ENCODE measurements at places on chromosomes 13 and 19. TPM values are rescaled to one million over a fixed set of nuclear protein-coding genes. Genes with fewer than 3 reads are reported as not detected.

RASIP1 gene
- total RNA-seq, result 154 TPM

DNA sequence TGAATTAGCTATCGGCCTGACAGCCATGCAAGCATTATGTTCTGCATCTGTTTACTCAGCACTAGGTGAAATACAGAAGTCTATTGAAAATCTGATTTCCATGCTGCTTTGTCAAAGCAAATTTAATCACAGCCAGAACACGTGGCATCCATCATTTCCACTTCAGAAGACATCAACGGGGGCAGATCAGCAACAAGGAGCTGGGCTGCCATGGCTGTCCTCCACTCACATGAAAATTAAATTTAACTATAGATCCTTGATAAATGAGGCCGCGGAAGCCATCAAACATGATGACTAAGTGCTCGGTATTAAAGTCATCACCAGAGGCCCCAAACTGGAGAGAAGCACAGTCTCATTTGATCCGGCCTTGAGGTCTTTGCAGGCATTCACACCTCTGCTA, 443.5 kb downstream of the HS6ST3 start:
- DNase-seq, result no peak

CEACAM16 gene
- total RNA-seq, result not detected

IQCN gene
- under 0.01 TPM for total RNA-seq

DNA sequence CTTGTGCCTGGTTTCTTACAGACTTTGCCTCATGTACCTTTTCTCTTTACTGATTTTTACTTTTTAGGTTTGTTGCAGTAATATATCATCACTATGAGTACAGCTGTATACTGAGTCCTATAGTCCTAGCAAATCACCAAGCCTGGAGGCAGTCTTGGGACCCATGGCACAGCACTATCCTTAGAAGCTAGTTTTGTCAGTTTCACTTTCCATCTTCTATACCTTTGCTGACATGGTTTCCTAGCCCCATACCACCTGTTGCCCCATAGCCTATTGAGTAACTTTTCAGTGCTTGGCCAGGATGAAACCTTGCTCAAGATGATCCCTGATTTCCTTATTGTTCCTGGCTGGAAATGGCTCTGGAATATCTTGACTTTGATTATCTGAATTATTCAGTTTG, 826.4 kb downstream of the GPC5 start:
- DNase-seq, result no peak

FOXO1 gene
- total RNA-seq, result 35.4 TPM

DNA sequence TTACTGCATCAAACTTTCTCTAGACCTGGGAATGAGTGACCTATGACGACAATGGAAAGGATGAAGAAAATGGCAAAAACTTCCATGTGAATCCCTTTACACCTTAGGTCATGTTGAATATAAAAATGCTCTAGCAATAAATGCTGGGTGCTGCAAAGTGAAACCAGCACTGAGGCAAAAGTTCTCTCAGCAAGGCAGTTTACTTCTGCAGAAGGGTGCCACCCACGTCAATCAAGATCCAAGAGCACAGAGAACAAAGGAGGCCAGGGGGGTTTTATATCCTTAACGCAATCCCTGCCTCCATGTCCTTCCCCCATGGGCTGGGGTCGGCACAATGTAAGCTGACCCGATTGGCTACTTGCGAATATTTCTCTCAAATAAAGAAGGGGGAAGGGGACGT, 38.7 kb downstream of the ZNF333 start:
- DNase-seq, result no peak

GRCh38 chr13:110699148-110700145, 6.5 kb downstream of the CARS2 start:
- peak; percentile 53 for DNase-seq

FBN3 gene
- not detected for total RNA-seq

DNA sequence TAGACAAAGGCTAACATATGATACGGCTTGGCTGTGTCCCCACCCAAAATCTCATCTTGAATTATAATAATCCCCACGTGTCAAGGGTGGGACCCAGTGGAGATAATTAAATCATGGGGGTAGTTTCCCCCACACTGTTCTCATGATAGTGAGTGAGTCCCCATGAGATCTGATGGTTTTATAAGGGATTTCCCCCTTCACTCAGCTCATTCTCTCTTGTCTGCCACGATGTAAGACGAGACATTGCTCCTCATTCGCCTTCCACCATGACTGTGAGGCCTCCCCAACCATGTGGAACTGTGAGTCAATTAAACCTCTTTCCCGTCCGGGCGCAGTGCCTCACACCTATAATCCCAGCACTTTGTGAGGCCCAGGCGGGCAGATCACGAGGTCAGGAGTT, 143.5 kb downstream of the RXFP2 start:
- DNase-seq, result no peak

GRCh38 chr19:313988-314815, 23.0 kb upstream of the PLPP2 start:
- no peak for DNase-seq

GRCh38 chr13:98687319-98687718, 65.2 kb downstream of the SLC15A1 start:
- DNase-seq, result no peak

GRCh38 chr19:12111943-12112637, 28.1 kb downstream of the ZNF20 start:
- no peak for DNase-seq

DNA sequence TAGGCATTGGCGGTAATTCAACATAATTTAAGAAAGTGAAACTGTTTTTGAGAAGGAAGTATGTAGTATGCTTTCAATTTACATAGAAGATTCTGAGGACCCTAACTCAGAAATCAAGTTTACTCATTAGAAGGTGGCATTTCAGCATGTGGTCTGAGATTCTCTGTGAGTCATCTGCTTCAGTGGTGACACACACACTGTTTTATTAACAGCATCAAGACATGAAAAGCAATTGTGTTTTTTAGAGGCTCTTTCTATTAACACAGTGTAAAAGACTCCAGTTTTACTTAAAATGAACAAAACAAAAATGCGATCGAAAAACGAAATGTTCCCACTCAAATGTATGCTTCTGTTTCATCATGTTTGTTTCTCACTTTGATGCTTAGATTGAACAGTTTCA, 802.1 kb upstream of the SLITRK6 start:
- no peak for DNase-seq

GRCh38 chr19:7417671-7418324, 69.1 kb downstream of the ARHGEF18 start:
- DNase-seq, result peak; percentile 26

TUBA3C gene
- not detected for total RNA-seq

AMER2 gene
- not detected for total RNA-seq

ATG4D gene
- 9.5 TPM for total RNA-seq

PPP1R15A gene
- 59.6 TPM for total RNA-seq

- peak; percentile 79 for DNase-seq
Measured at GRCh38 chr13:26529441-26529840, 28.0 kb upstream of the WASF3 start.

CNFN gene
- total RNA-seq, result not detected

C19orf81 gene
- total RNA-seq, result not detected

GRCh38 chr13:99979453-99980200, 2.0 kb upstream of the ZIC2 start:
- DNase-seq, result no peak

GRCh38 chr13:27259831-27260230, 8.5 kb downstream of the RPL21 start:
- peak; percentile 49 for DNase-seq

TSKS gene
- 0.17 TPM for total RNA-seq

CLEC11A gene
- total RNA-seq, result 0.17 TPM

- peak; percentile 95 for DNase-seq
Measured at GRCh38 chr19:9435279-9436268, at the start of gene ZNF266. TSS of gene ZNF266 (minus strand) at chr19:9435573. CDS start at chr19:9420089, 15,484 bp downstream.

GRCh38 chr13:29405401-29405800, 190.1 kb downstream of the SLC7A1 start:
- no peak for DNase-seq

GRCh38 chr13:40528881-40529280, 137.6 kb downstream of the FOXO1 start:
- DNase-seq, result no peak

GRCh38 chr19:50695251-50696093, 24.1 kb downstream of the SHANK1 start:
- peak; percentile 46 for DNase-seq

All from dermis blood vessel endothelial cell (primary cell).